ENCODE measurements at places on chromosomes 2 and 18.
A peak's percentile ranks its signal among the peaks of the same experiment; 100 is the strongest.

- DNase-seq = no peak
Observed at GRCh38 chr2:172782506-172783164, 47.0 kb downstream of the RAPGEF4 start.

DNA sequence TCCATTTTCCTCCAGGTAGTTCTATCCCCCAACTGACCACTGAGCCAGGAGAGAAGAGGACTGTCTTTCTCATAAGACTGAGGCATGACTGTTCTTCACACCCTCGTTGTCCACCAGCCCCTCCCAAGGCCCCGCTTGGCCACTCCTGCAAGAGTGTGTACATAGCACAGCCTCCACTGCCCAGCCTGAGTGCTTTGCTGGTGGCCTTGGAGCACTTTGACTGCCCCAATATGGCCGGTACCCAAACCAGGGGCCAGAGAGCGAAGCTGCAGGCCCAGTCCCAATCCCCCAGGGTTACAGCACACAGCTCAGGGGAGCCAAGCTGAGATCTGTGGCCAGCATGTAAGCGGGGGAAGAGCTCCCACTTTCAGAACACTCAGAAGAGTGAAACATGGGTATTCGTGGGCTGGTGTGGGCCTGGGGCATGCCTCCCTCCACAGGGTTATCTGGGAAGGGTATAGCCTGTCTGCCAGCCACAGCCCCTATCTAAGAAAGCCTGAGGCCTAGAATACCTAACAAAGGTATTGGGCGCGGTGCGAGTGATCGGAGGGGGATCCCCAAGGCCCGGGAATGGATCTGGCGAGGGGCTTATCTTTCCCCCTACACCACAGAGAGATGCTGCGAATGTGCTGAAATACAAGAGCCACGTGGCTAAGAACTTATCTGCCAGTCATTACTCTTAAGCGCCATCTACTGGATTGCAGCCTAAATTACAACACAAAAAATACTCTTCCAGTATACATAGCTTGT is 163.8 kb downstream of the WDPCP start:
- DNase-seq = peak; percentile 9

DNA sequence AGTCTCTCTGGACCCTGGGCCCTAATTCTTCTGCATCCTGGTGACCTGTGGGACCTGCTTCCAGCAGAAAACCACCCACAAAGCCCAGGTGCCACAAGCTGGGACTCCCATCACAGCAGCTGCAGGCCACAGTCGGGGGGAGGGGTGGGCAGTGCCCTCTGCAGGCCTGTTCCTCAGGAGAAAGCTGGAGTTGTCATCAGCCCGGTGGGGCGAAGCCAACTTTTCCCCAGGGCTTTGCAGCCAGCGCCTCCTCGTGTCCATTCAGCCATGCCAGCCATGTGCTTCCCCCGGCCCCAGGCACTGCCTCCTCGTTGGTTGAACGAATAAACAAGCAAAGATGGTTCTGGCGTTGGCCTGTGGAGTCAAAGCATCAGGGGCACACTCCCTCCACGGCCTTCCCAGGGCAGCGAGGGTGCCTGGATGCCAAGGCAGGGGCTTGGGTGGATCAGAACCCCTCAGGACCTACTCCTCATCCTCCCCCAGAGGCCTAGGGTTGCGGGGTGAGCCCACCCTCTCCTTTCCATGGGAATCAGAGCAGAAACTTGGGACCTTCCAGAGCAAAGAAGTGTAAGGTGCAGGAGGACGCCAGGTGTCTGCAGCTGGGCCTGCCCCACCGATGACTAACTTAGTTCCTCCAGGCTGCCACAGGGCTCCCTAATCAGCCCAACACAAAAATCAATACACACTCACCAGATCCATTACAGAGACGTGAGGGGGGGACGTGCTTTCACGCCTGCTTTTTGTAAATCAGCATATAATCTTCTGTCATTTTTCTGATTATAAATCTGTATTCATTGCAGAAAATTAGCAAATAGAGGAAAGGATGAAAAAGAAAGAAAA is 75.7 kb upstream of the RAB6C start:
- DNase-seq = no peak

- peak; percentile 33 for DNase-seq
Observed at GRCh38 chr2:88451811-88452564, 505 bp downstream of the FOXI3 start.

- no peak for DNase-seq
Observed at GRCh38 chr2:44951714-44952113, 10.2 kb downstream of the SIX3 start.

GRCh38 chr2:185316383-185316782 is 422.2 kb upstream of the FSIP2 start:
- DNase-seq = no peak

DNA sequence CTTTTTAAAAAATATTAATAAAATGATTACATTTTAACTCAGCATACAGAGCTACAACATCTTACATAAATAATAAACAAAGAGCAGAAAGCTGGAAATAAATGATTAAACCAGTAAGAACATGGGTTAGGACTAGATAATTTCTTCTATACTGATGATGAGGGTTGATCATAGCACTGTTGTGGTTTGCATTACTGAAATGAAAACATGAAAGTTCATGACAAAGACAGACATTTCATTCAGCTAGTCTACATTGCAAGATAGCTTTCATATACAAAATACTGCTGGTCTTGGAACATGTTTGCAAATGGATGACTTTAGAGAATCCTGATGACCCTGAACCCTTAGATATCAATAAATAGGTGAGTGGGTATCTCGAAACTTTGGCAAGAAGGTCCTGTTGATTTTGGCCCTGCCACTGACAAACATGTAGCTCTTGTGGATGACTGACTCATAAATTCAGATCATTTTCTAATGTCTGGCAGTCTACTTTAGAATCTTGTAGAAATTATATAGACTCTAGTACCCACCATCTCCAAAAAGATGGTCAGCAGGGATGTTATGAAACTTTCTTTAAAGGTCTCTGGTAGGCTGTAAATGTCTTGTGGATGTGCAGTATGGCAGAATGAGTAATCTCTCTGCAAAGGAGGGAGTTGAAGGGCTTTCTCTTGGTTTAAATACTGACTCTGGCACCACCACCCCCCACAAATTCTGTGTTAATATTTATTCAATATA is 15.5 kb upstream of the CDC42EP3 start:
- DNase-seq = no peak
